ENCODE measurements at places on chromosomes 2 and 18. TPM values are rescaled to one million over a fixed set of nuclear protein-coding genes. Genes with fewer than 3 reads are reported as not detected.

Gene CTAGE1
- total RNA-seq: not detected

Gene SERPINB3
- not detected for total RNA-seq

Gene POTEI
- total RNA-seq: not detected

Gene GPAT2
- 4.7 TPM for total RNA-seq

Gene KLHL29
- 1.2 TPM for total RNA-seq

Gene SCYGR4
- not detected for total RNA-seq

Gene FSHR
- total RNA-seq: not detected

Gene ARID5A
- total RNA-seq: 348 TPM

Gene GBX2
- not detected for total RNA-seq

Gene POLE4
- total RNA-seq: 47.0 TPM

Gene ANKRD30B
- total RNA-seq: not detected

Gene CPS1
- 1.5 TPM for total RNA-seq

Gene BCL2
- total RNA-seq: 56.5 TPM

Gene DNER
- not detected for total RNA-seq

Gene TWIST2
- total RNA-seq: not detected

Gene TMEFF2
- total RNA-seq: not detected

Gene MSTN
- total RNA-seq: not detected

Gene TFCP2L1
- not detected for total RNA-seq

Gene GALNT1
- 16.4 TPM for total RNA-seq

Gene WDR54
- 14.3 TPM for total RNA-seq

Gene MC5R
- total RNA-seq: not detected

Gene TRIM54
- not detected for total RNA-seq

Gene HAAO
- total RNA-seq: 3.1 TPM

Gene PRKD3
- total RNA-seq: 18.1 TPM

Gene IL36B
- not detected for total RNA-seq

Gene UGT1A3
- not detected for total RNA-seq

Gene WDPCP
- total RNA-seq: 10.1 TPM

Gene GPC1
- total RNA-seq: 1.6 TPM

Gene CHRNG
- total RNA-seq: not detected

Gene MROH2A
- total RNA-seq: not detected

Gene MARCO
- total RNA-seq: not detected

Gene NTSR2
- total RNA-seq: not detected

Gene HNMT
- not detected for total RNA-seq

Gene CRYGD
- not detected for total RNA-seq

Gene ARHGEF33
- 0.19 TPM for total RNA-seq

Gene SLC9A2
- 0.25 TPM for total RNA-seq

Gene GLI2
- total RNA-seq: not detected

Gene ADGRF3
- total RNA-seq: 7.5 TPM

Gene LYG1
- total RNA-seq: 1.1 TPM

Gene DOK6
- not detected for total RNA-seq

Gene CD207
- total RNA-seq: not detected

Gene SLC16A14
- 0.58 TPM for total RNA-seq

Gene CNDP1
- 0.32 TPM for total RNA-seq

Gene CYP27C1
- not detected for total RNA-seq

Gene ZNF892
- total RNA-seq: 3.9 TPM

Gene MRO
- total RNA-seq: not detected

Gene CCDC121
- total RNA-seq: 0.19 TPM

Gene CHN1
- total RNA-seq: 3.3 TPM

Gene MRPS5
- 102 TPM for total RNA-seq

Gene MAL
- total RNA-seq: 62.8 TPM

Gene UGT1A10
- total RNA-seq: not detected

Gene PRKAG3
- total RNA-seq: not detected

Gene MSH2
- total RNA-seq: 56.0 TPM

Gene EMILIN1
- 0.78 TPM for total RNA-seq

Gene UBE2E3
- 36.2 TPM for total RNA-seq

All from activated naive CD4-positive, alpha-beta T cell treated with anti-CD3 and anti-CD28 coated beads, Interleukin-2, amount 50 U/mL, for 72 hours (primary cell).